ENCODE measurements at places on chromosomes 2 and 18. TPM values are rescaled to one million over a fixed set of nuclear protein-coding genes. Genes with fewer than 3 reads are reported as not detected.

- no peaks in the 10 kb centered on the region for H3K36me3 ChIP-seq
- peaks cover 2% of the 10 kb centered on the region for H3K27me3 ChIP-seq
- peak; percentile 20 for DNase-seq
- no peak overlapping the region for H3K4me3 ChIP-seq
- no peaks in the 10 kb centered on the region for H3K4me1 ChIP-seq
- H3K27ac ChIP-seq, result no peak overlapping the region
Measured at GRCh38 chr2:173568054-173568453, 213.4 kb downstream of the CDCA7 start.

DNA sequence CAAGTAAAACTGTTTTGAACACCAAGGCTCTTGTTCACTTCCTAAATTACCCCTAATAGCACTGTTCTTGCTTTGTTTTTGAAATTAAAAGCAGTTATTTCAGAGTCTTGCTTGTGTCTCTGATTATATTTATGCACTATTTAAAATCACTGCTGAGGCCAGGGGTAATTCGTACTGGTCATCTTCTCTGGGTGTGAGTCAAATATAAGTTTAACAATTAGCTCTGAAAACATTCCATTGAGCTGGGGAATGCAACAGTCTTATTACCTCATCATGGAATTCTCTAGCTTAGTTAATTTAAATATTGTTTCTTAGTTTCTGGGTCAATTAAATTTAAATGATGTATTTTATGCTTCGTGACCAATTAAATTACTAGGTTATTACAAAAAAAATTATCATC lies 135.0 kb downstream of the MEIS1 start:
- H3K4me3 ChIP-seq, result no peak overlapping the region
- no peak for DNase-seq
- no peaks in the 10 kb centered on the region for H3K36me3 ChIP-seq
- H3K27ac ChIP-seq, result no peak overlapping the region

- H3K4me1 ChIP-seq, result no peaks in the 10 kb centered on the region
- no peaks in the 10 kb centered on the region for H3K27me3 ChIP-seq
- H3K27ac ChIP-seq, result no peak overlapping the region
- H3K4me3 ChIP-seq, result no peak overlapping the region
- no peak for DNase-seq
Measured at GRCh38 chr2:67463810-67464209, 66.7 kb downstream of the ETAA1 start.

DNA sequence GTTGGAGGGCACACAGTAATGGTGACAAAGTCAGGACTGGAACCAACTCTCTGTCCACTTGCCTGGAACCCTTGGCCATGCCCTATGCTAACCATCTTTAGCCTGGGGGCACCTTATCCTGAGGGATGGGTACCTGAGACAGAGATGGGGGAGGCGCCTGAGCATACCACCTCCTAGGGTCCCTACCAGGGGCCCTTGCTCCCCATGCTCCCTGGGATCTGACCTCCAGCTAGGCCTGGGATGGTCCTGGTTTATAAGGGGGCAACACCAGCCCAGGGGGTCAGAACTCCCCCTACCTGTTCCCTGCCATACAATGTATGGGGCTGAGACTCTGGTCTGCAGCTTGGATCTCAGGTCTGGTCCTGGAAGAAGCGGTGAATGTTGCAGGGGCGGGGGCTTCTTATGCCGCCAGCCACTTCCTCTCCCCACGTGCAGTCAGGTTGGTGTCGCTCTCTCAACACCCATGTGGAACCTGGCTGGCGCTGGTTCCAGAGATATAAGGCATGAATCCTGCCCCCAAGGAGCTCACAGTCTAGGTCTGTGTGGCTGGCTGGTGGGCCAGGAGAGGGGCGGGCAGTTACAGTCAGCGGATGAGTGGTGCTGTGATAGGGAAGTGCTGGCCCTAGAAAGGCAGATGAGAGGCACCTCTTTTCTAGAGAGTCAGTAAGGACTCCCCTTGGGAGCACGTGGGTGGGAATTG lies 3.8 kb upstream of the TOGARAM2 start:
- no peak overlapping the region for H3K27ac ChIP-seq
- no peak for DNase-seq
- H3K27me3 ChIP-seq, result no peaks in the 10 kb centered on the region

- no peaks in the 10 kb centered on the region for H3K4me1 ChIP-seq
- H3K4me3 ChIP-seq, result no peak overlapping the region
- DNase-seq, result no peak
- H3K27me3 ChIP-seq, result peaks cover 7% of the 10 kb centered on the region
Measured at GRCh38 chr18:80154293-80154692, 45.2 kb downstream of the ADNP2 start.

- H3K36me3 ChIP-seq, result no peaks in the 10 kb centered on the region
- H3K27me3 ChIP-seq, result peaks cover 2% of the 10 kb centered on the region
- no peak for DNase-seq
Measured at GRCh38 chr2:8142461-8142860, 539.4 kb upstream of the ID2 start.

GRCh38 chr2:223649554-223650533 lies 47.7 kb upstream of the SCG2 start:
- H3K36me3 ChIP-seq, result no peaks in the 10 kb centered on the region
- H3K27me3 ChIP-seq, result no peaks in the 10 kb centered on the region
- no peak for DNase-seq
- no peaks in the 10 kb centered on the region for H3K4me1 ChIP-seq
- no peak overlapping the region for H3K27ac ChIP-seq

GRCh38 chr2:19677825-19678518 lies 223.8 kb downstream of the TTC32 start:
- H3K4me3 ChIP-seq, result no peak overlapping the region
- H3K27ac ChIP-seq, result no peak overlapping the region
- H3K36me3 ChIP-seq, result no peaks in the 10 kb centered on the region
- H3K27me3 ChIP-seq, result no peaks in the 10 kb centered on the region
- H3K4me1 ChIP-seq, result no peaks in the 10 kb centered on the region

DNA sequence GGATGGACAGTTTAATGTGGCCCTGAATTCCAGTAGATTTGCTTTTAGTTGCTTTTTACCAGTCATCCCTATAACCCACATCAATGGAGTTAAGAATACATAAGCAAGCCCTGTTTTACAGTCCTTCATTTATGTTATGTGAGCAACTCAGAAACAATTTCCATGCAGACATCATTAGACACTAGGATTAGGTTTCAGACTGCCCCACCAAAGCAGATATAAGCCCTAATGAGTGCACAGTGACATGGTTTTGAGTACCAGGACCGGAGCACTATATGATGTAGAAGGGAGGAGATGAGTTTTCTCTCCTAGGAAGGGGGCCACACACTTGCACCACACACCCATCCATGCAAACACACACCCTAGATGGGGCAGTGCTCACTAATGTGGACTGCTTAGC lies 15.5 kb downstream of the KCNS3 start:
- no peak overlapping the region for H3K4me3 ChIP-seq
- H3K27ac ChIP-seq, result no peak overlapping the region
- no peak for DNase-seq
- H3K36me3 ChIP-seq, result no peaks in the 10 kb centered on the region
- no peaks in the 10 kb centered on the region for H3K4me1 ChIP-seq

- peaks cover 2% of the 10 kb centered on the region for H3K4me1 ChIP-seq
- H3K27me3 ChIP-seq, result no peaks in the 10 kb centered on the region
- H3K4me3 ChIP-seq, result no peak overlapping the region
- H3K27ac ChIP-seq, result no peak overlapping the region
- H3K36me3 ChIP-seq, result no peaks in the 10 kb centered on the region
Measured at GRCh38 chr2:156465573-156465972, 29.4 kb downstream of the GPD2 start.

DNA sequence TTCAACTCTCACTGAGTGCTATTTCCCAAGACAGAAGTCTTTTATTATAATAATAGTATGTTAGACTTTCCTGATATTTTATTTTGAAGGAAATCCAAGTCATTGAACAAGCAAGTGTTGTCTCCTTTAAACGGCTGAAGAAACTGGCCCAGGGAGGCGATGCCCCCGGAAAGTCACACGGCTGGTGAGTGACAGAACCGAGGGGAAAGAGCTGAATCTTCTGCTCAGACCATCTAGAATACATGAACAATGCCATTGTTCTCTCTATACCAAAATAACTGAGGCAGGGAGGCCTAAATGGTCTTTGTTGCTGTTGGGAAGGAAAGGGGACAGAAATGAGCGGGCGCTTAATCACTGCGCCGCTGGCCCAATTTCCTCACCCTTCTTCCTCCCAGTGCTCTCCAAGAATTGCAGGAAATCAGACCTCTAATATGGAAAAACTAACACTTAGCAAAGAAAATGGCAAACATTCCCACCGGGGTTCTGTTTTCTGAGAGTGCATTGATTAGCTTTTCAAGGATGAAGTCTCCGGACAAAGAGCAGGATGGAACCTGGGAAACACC lies 101.5 kb downstream of the KLF7 start:
- H3K36me3 ChIP-seq, result no peaks in the 10 kb centered on the region
- no peak overlapping the region for H3K27ac ChIP-seq
- no peak overlapping the region for H3K4me3 ChIP-seq
- peaks cover 4% of the 10 kb centered on the region for H3K27me3 ChIP-seq
- H3K4me1 ChIP-seq, result no peaks in the 10 kb centered on the region

GRCh38 chr2:195842932-195843331 lies 185.9 kb downstream of the SLC39A10 start:
- peak overlapping the region; percentile 45 for H3K4me3 ChIP-seq
- DNase-seq, result no peak

GRCh38 chr2:181761175-181761574 lies 80.9 kb upstream of the NEUROD1 start:
- H3K36me3 ChIP-seq, result no peaks in the 10 kb centered on the region
- H3K27ac ChIP-seq, result no peak overlapping the region
- no peaks in the 10 kb centered on the region for H3K4me1 ChIP-seq

- H3K36me3 ChIP-seq, result no peaks in the 10 kb centered on the region
- DNase-seq, result no peak
- H3K27ac ChIP-seq, result peak overlapping the region; percentile 73
- peak overlapping the region; percentile 71 for H3K4me3 ChIP-seq
- no peaks in the 10 kb centered on the region for H3K27me3 ChIP-seq
- H3K4me1 ChIP-seq, result peaks cover 21% of the 10 kb centered on the region
Measured at GRCh38 chr2:101569886-101570520, 95.1 kb upstream of the RFX8 start.

DNA sequence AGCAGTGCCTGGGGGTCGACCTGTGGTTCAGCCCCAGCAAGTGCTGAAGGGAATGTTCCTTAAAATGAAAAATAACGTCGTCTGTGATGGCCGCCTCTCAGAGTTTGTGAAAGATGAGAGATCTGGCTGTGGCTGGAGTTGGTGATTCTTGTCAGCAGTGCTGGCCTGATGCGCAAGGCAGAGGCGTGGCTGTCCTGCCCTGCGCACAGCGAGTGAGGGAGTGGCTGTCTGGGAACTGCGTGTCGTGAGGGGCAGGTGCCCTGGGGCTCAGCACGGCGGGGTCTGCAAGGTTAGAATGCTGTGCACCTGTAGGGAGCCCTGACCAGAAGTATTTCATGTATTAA lies 8.8 kb downstream of the NFATC1 start:
- H3K36me3 ChIP-seq, result no peaks in the 10 kb centered on the region
- peaks cover 60% of the 10 kb centered on the region for H3K4me1 ChIP-seq
- H3K27me3 ChIP-seq, result no peaks in the 10 kb centered on the region
- peak overlapping the region; percentile 35 for H3K4me3 ChIP-seq
- DNase-seq, result peak; percentile 48
- H3K27ac ChIP-seq, result peak overlapping the region; percentile 95

GRCh38 chr2:15152382-15152781 lies 408.8 kb downstream of the NBAS start:
- no peak for DNase-seq
- H3K36me3 ChIP-seq, result no peaks in the 10 kb centered on the region
- H3K4me1 ChIP-seq, result no peaks in the 10 kb centered on the region
- peaks cover 4% of the 10 kb centered on the region for H3K27me3 ChIP-seq

DNA sequence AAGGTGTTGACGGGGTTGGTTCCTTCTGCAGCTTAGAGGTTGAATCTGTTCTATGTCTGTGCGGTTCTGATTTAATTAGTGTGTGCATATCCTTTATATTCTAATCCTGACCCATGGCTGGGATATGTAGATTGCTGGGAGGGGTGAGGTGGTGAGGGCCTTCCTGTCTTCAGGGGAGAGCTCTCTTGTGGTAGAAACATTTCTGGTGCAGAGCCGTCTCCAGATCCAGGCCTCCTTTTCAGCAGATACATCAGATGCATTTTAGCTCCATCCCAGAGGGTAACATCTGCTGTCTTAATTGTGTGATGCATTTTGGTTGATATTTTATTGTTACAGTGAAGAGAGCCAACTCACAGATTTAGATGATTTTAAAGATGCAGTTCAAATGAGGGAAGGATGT lies 227.8 kb downstream of the AGAP1 start:
- no peaks in the 10 kb centered on the region for H3K36me3 ChIP-seq
- DNase-seq, result no peak
- H3K4me1 ChIP-seq, result no peaks in the 10 kb centered on the region
- no peak overlapping the region for H3K27ac ChIP-seq
- no peak overlapping the region for H3K4me3 ChIP-seq

DNA sequence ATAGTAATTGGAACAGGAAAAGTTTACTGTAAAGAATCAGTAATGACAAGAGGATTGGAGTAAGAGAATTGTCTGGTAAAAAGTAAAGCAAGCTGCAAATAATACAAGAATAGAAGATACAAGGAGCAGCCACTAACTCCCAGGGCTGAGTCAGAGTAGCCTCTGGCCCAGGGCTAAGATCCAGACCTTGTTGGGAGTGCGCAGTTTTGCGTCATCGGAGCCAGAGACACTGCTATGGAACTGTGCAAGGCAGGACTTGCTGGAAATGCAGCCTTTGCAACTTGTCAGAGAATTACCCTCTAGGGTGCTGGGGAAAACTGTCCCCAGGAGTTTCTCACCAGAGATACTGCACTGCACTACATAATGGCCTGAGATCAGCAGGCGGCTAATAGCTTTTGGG lies 135.2 kb downstream of the NYAP2 start:
- H3K4me3 ChIP-seq, result no peak overlapping the region
- H3K36me3 ChIP-seq, result no peaks in the 10 kb centered on the region
- no peak for DNase-seq
- H3K4me1 ChIP-seq, result no peaks in the 10 kb centered on the region

SCN2A gene
- not detected for total RNA-seq

CD302 gene
- 2.4 TPM for total RNA-seq

ALPI gene
- not detected for total RNA-seq

ABCG8 gene
- total RNA-seq, result not detected

HMSD gene
- not detected for total RNA-seq

COQ10B gene
- total RNA-seq, result 73.9 TPM

SF3B1 gene
- total RNA-seq, result 662 TPM

Measured in CD4-positive, CD25-positive, alpha-beta regulatory T cell (primary cell).